Neural progenitor cell (in vitro differentiated cells): ENCODE measurements at places on chromosomes 3 and 15. TPM values are rescaled to one million over a fixed set of nuclear protein-coding genes. Genes with fewer than 3 reads are reported as not detected.

GABRG3 gene
- 1.7 and 3.4 TPM in 2 replicates for total RNA-seq

NR2F2 gene
- total RNA-seq: 24.6 and 32.1 TPM in 2 replicates

HCN4 gene
- 0.41 and 0.50 TPM in 2 replicates for total RNA-seq

CRYGS gene
- total RNA-seq: 1.1 and 1.4 TPM in 2 replicates

PLA2G4D gene
- total RNA-seq: not detected in 2 replicates
